ENCODE measurements at places on chromosomes 7 and 10.

DNA sequence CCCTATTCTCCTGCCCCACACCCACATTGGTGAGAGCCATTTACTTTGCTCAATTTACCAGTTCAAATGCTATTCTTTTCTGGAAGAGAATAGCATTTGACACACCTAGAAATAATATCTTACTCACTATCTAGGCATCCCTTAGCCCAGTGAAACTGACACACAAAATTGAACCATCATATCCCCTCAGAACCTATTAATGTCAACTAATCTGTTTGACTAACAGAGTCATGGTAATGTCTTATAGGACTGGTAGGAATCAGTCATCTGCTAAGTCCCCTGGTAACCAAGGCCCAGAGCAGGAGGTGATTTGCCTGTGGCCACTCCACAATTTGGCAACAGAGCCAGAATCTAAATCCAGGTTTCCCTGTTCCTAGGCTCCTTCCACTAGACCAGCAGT is 63.3 kb downstream of the PPP1R3C start:
- no peak for DNase-seq

GRCh38 chr7:69564454-69565417 is 33.5 kb upstream of the AUTS2 start:
- no peak for DNase-seq

GRCh38 chr7:83921941-83922607 is 272.5 kb downstream of the SEMA3A start:
- no peak for DNase-seq

DNA sequence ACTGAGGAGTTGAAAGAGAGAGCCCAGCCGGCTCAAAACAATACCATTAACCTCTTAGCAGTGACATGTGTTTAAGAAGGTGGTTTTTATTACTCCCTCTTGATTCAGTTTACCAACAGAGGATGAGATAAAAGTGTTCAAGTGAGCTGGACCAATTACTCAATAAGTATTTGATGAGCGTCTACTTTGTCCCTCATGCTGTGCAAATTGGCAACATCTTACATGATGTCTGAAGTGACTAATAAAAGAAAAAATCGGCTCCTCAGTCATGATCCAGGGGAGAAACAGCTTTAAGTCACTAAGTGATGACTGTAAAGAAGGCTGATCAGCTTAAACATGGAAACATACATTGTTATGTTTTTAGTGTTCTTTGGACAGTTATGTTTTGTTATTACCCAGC is 7.8 kb downstream of the WNT16 start:
- no peak for DNase-seq

- no peak for DNase-seq
Observed at GRCh38 chr7:20213378-20213777, 3.8 kb downstream of the MACC1 start.

- no peak for DNase-seq
Observed at GRCh38 chr10:59902016-59902415, 4.3 kb downstream of the CCDC6 start.

DNA sequence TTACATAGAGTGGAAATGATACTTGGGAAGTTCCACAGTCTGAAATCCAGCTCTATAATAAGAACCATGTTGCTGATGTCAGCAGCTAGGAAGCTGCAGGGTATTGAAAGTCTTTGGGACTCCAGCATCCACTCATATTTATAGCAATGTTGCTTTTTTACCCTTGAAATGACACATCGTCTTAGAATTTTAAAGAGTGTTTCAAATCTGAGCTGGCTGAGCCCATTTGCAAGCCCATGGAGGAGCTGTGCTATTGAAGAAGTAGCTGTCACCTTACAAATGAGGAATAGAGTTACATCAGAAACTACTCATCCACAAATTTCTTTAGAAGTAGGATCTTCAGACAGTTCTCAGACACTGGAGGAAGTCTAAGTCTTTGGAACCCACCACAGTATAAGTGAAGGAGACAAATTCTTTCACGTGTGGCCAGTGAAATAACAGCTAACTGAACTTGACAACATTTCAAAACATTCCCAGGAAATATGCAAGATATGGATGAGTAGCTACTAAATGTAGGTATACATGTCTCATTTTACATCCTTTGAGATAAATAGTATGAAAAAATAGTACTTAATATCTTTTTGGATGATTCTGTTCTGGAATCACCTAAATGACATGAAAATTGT is 203.6 kb downstream of the ZNF365 start:
- DNase-seq, result no peak

GRCh38 chr10:102669206-102670064 is 25.2 kb downstream of the TRIM8 start:
- peak; percentile 47 for DNase-seq

DNA sequence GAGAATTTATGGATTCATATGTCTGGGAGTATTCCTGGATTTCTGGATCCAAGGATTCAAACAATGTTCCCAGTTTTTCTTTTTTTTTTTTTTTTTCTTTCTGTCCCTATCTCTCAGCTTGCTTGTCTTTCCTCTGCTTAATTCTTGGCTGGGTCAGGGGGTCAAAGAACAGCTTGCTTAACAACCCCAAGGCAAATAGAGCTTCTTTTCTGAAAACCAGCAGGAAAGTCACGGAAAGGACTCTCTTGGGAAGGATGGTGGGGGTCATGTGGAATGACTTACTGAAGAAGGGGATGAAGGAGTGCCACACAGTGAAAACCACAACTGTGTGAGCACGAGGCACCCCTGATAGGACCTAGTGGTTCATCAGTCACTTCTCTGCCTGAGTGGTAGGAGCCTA is 36.1 kb downstream of the GRK5 start:
- DNase-seq, result no peak

DNA sequence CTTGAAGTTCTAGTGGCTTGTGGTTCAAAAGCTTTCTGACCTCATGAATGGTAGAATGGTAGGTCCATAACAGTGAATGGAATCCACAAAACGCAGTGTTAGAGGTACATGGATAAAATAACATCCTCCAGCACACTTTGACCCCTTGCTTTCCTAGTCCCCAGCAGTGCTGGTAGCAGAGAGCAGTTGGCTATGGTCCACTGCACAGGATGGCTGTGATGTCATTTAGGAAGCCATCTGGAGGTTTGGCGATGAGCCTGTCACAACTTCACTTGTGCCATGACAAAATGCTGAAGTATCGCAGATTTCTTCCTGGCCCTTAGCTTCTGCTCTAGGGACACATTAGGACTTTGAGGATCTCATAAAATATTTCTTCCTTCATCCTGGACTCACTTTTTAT is 300.0 kb upstream of the FZD8 start:
- DNase-seq, result no peak

DNA sequence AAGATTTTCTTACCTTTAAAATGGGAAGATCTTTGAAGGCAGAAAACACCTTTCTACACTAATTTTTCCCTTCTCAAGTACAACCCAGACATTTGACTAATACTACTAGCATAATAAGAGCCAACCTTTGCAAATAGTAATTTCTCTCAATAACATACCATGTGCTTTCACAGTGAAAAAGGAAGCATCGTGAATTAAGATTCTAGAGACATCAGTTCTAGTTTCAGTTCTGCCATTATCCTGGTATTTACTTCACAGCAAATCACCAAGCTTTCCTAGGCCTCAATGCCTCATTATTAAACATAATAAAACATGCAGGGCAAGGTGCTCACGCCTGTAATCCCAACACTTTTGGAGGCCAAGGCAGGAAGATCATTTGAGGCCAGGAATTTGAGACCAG is 24.9 kb downstream of the GSAP start:
- no peak for DNase-seq

GRCh38 chr10:32390193-32390592 is 43.2 kb upstream of the EPC1 start:
- DNase-seq, result no peak

- DNase-seq, result no peak
Observed at GRCh38 chr10:98745645-98746044, 298.9 kb upstream of the HPS1 start.

DNA sequence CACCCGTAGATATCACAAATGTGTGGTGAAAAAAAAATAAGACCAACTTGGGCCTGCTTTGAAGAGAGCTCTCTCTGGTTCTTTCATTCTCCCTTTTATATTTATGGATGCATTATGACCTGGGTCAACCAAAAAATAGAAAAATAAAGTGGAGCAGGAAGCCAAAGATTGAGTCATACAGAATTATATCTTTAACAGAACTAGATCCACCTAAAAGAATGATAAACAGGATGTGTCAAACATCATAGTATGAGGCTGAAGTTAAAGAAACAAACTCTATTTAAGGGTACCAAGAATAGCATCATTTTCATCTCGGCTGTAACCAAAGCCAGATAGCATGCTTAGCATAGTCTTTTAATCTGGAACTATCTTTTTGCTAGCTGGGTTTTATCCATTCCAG is 28.8 kb upstream of the NMT2 start:
- DNase-seq, result no peak

DNA sequence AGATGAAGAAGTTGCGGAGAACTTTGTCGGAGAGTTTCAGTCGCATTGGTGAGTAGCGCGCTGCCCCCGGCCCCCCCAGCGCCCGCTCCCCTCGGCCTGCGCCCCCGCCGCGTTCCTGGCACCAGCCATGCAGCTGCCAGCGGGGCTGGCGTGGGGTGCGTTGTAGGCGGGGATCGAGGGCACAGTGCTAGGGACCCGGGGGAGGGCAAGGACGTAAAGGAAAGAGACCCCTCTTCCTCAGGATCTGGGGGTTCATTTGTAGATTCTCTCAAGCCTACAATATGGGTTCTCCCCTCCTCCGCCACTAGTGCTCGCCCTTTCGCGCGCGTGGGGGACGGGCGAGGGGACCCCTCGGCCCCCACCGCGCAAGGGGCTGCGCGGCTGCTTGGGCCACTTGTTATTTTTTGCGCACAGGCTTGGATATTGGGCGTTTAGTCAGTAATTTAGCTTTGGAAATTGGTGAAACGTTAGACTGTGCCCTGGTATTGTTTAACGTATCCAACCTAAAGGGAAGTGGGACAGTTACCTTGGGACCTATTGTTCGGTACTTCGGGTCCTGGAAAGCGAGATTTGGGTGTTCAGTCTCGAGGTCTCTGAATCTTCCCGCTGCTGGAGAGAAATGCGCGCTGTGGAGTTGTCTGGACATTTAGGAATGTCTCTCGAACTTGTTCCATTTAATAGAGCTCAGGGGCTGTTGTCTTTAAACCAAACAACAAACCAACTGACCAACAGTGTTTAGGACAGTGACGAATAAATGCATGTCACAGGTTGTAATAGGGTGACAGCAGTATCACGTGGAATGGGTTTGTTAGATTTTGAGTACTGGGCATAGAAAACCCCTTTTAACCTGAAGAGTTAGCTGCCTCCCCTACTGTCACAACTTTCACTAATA is 796 bp downstream of the CDK14 start:
- DNase-seq, result peak; percentile 57

- peak; percentile 95 for DNase-seq
Observed at GRCh38 chr10:88091490-88092061, 228.2 kb downstream of the PTEN start.

All from mammary epithelial cell (primary cell).